Liver (tissue), 10 donors: ENCODE measurements at places on chromosomes 16 and 17. TPM values are rescaled to one million over a fixed set of nuclear protein-coding genes. Genes with fewer than 3 reads are reported as not detected.

DNA sequence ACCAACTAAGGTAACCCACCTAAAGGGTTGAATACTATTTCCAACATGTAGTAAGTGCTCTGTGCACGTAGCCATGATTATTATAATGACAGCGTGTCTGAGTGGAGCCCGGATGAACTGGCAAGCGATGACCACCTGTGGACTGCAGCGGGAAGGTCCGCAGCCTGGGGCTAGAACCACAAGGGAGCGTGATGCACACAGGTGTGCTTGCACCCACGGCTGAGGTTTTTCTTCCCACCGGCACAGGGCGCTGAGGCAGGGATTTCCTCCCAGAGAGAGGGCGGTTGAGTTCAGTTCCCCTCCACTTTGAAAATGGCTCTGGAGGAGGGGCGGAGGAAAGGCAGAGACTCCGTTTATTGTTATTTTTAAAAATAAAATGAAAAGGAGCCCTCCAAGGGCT is 221.7 kb upstream of the HSBP1 start:
- DNase-seq, result no peak

DNA sequence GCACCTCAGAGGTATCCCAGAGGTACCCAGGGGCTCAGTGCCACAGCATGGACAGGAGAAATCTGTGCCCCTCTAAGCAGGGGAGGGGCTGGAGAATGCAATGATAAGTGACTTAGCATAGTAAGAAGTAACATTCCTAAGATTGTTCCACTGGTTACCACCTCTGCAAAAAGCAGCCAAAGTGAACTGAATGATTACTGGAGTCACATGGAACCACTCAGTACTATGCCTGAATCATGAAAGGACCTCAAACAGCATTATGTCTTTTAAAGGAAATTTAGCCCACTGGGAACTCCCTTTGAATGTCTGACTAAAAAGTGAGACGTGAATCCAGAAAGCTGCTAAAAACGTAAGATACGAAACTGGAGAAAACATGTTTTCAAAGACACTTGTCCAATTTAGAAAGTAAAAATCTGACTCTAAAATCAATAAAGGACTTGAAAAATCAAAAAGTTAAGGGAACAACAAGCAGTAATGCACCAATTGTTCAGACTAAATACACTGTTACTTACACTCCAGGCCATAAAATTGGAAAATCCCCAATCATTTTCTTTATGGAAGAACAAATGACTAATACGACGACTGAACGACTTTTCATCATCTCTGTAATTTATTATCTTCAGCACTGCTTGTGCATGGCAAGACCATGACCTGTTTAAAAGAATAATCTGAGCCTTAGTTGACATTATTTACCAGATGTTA is 38.6 kb downstream of the LITAFD start:
- no peak for DNase-seq

GRCh38 chr16:87198881-87199280 is 118.3 kb downstream of the C16orf95 start:
- DNase-seq, result no peak

DNA sequence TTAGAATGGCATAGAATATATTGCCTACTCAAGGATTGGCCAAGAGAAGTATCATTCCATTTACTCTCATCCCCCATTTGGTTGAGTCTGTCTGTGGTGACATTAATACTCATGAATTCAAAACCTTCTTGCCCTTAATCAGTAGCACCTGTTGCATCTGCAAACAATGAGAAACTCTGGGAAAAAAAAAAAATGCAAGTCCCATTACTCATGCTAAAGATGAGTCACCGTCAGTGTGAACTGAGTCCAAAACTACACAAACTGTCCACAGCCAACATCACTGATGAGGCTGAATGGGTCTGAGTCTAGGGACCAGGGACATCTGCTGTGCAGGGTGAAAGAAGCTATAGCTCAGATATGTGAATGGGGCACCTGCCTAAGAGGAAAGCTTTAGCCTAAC is 96.9 kb upstream of the ADAMTS18 start:
- no peak for DNase-seq

GRCh38 chr17:64158406-64158805 is 28.5 kb upstream of the ERN1 start:
- DNase-seq, result no peak

GRCh38 chr17:26818736-26819135 is 475.2 kb upstream of the WSB1 start:
- peak; percentile 30 for DNase-seq

GRCh38 chr16:9365370-9365728 is 273.9 kb downstream of the HAPSTR1 start:
- DNase-seq, result no peak

PDILT gene
- polyA plus RNA-seq, result not detected

- no peak for DNase-seq
Observed at GRCh38 chr16:50635505-50636392, 45.4 kb downstream of the SNX20 start.

DNA sequence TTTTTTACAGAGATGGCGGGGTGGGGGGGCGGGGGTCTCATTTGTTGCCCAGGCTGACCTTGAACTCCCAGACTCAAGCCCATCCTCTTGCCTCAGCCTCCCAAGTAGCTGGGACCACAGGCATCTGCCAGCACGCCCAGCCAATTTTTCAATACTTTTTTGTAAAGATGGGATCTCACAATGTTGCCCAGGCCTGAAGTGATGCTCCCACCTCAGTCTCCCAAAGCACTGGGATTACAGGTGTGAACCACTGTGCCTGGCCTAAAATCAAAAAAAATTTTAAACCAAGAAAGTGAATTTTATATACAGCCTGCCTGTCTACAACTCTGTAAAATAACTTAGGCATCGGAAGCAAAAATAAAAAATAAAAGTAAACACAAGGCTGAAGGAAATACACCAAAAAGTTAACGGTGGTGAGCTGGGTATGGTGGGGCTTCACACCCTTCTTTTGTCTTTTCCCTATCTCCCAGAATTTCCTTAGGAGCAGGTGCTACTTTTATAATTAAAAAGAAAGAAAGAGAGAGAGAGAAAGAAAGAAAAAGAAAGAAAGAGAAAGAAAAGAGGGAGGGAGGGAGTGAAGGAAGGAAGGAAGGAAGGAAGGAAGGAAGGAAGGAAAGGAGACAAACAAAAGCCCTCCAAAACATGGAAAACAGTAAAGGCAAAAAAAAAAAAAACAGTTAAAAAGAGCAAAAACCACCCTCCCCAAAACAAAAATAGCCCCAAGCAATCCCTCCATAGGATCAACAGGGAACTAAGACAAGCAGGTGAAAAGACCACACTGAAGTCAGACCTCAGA is 51.4 kb downstream of the TBC1D16 start:
- no peak for DNase-seq

GRCh38 chr17:40176754-40177110 is 538 bp upstream of the RAPGEFL1 start:
- DNase-seq, result no peak

CCL17 gene
- not detected for polyA plus RNA-seq

DNA sequence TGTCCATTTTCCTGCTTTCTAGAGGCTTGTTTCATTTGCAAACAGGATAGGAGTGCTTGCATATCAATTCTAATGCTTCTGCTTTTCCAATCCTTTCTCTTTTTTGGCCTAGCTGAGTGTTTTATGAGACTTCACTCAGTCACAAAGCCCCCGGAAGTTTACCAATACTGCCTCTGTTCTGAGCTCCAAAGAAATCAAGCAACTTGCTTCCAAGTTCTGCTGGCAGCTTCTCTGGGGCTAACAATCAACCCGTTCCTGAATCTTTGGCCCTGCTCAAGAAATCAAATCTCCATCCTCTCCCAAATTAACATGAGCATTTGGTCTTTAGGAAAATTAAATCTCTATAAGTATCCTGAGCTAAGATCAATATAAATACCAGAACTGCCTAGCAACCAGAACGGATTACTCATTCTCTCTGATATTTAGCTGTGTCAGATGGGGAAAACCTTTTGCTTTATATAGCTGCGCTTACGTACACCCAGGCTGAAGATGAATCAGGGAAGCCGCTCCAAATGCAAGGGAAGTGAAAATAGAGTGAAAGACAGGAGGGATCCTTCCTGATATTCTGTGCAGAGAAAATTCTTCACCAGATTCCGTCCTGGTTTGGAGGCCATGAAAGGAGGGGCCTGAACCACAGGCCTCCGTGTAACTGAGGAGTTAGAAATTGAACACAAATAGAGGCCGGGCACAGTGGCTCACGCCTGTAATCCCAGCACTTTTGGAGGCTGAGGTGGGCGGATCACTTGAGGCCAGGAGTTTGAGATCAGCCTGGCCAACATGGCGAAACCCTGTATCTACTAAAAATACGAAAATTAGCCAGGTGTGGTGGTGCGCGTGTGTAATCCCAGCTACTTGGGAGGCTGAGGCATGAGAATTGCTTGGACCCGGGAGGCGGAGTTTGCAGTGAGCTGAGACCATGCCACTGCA is 23.3 kb upstream of the GRB2 start:
- DNase-seq, result no peak

MT1E gene
- polyA plus RNA-seq, result 1,280 TPM

- DNase-seq, result peak; percentile 85
Observed at GRCh38 chr17:4899341-4900230, at the start of gene C17orf107. C17orf107 (plus strand) TSS chr17:4899536; CDS start chr17:4899763, 227 bp downstream.

TMEM100 gene
- polyA plus RNA-seq, result 2.2 TPM

CHST4 gene
- 10.5 TPM for polyA plus RNA-seq

DNA sequence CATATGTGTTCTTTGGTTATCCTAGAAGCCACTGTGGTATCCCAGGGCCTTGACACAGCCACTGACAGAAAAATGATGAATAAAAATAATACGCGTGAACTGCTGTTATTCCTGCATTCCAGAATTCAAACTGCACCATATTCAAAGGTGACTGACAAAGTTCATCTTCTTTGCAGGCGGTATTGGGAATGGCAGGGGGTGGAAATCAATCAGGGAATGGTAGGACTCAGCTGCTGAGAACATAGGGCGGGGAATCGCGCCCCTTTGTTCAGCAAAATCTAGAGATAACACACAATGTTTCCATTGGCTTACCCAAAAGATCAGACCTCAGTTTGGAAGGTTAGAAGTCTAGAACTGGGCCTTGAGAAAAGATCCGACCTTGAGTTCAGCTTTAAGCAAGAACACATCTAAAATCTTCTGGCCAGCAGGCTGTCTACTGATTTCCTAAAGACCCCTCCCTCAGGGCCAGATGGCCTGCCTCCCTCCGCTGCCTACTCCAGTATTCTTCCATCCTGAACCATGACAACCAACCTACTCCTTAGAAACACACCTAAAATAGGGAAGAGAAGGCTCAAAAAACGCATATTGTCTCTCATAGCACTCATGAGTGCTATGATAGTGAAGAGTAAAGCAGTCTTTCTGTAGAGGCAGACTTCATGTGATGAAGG is 34.1 kb downstream of the CDK5R1 start:
- no peak for DNase-seq

GRCh38 chr16:85350973-85351372 is 238.7 kb upstream of the CIBAR2 start:
- no peak for DNase-seq

ICAM2 gene
- polyA plus RNA-seq, result 14.7 TPM

CEP295NL gene
- polyA plus RNA-seq, result not detected

SULT1A2 gene
- 29.4 TPM for polyA plus RNA-seq

DNA sequence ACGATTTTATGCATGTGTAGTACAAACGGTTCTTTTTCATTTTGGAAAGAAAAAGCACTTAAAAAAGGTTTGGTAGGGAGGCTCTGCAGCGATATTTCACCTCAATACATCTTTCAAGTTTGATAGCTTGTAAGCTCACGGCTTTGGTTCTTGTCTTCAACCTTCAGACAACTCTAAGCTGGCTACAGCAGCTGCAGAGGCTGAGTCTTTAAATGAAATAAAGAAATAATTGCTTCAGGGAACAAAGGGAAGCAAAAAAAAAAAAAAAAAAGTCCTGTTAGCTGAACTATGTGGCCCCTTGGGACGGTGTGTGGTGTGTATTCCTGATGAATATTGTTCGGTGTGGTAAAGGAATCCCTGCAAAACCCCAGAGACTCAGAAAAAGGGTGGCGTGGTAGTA is 265.1 kb downstream of the NTN1 start:
- DNase-seq, result no peak

DNA sequence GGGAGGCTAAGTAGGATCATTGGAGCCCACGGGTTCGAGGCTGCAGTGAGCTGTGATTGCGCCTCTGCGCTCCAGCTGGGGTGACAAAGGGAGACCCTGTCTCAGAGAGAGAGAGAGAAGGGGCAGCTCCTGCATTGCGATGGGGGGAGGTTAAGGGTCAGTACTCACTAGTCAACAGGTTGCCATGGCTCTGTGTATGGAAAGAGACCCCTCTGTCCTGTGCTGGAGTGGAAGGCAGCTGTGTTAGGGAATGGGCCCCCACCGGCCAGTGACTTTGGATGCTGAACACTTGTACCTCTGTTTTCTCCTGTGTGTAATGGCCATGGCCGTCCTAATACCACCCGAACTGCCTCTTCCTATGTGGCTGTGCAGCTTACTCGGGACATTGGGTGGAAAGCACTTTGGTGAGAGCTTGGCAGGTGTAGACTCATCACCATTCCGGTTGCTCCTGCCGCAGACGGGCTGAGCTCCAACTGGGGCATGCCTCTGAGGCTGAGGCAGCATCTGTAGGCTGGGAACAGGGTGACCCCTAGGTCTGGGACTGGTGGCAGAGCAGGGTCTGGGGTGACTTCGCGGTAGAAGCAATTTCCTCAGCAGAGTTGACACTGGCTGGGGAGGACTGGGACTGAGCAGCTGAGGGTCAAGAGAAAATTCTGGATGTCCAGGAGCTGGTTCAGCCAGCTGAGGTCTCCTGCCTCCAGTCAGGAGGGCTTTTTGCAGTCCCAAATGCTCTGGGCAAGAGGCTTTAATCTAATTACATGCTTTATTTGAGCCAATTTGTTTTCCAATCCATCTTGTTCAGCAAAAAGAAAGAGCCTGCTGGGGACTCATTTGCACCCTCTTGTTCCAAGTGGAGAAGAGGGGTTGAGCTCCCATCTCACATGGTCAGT is 184.5 kb downstream of the NTN1 start:
- no peak for DNase-seq

GRCh38 chr17:59719526-59719925 is 12.1 kb downstream of the VMP1 start:
- no peak for DNase-seq
